ENCODE measurements at places on chromosomes 13 and 19. TPM values are rescaled to one million over a fixed set of nuclear protein-coding genes. Genes with fewer than 3 reads are reported as not detected.

DNA sequence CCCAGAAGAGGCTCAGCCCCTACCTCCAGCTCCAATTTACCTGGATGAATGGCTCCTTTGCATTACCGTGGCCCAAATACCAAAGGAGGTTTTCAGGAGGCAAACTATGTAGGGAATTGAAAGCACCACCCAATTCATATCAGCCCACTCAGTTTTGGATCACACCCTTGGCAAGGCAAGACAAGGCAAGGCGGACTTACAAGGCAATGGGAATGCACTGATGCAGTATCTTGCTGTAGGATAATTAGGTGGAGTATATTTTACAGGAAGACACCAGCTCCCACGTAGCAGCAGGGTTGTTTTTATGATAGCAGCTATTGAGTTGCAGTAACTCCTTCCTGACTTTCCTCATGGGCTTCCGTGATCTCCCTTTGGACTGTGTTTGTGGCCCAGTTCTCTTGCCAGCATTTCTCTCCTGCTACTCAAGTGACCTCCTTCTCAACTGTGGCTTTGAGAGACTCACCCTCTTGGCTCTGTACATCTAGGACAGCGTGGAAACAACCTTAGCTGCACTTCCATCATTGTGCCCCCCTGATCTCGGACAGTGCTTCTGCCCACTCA, 935.9 kb downstream of the EFNB2 start:
- peak; percentile 65 for DNase-seq

- DNase-seq, result peak; percentile 29
Measured at GRCh38 chr19:31351056-31351854, 2.0 kb upstream of the TSHZ3 start.

DNA sequence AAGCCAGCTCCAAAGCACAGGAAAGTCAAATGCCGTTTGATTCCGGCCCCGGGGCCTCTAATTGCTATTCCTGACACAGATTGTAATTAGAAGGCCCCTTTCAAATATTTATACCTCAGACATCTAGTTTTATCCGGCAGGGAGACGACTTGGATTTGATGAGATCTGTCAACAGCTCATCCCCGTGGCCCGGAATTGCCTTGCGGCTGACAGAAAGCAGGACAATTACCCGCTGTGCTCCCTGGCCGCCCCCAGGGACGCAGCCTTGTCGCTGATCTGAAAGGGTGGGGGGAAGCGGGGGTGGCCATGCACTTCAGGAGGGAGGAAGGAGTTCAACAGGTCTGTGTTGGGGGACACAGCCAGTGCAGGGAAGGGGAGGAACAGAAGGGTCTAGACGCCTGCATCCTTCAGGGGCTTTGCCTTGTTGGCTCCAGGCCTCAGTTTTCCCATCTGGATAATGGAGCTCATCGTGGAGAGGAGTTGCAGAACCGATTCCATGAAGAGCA, 1.8 kb upstream of the SHD start:
- DNase-seq, result no peak

- no peak for DNase-seq
Measured at GRCh38 chr13:96991072-96991471, 3.2 kb downstream of the OXGR1 start.

GRCh38 chr19:14614099-14614412, 31.2 kb downstream of the CLEC17A start:
- no peak for DNase-seq

GRCh38 chr13:28574617-28575142, 79.8 kb upstream of the FLT1 start:
- DNase-seq, result peak; percentile 98

- DNase-seq, result peak; percentile 89
Measured at GRCh38 chr13:110390567-110390966, 83.5 kb downstream of the COL4A2 start.

- peak; percentile 67 for DNase-seq
Measured at GRCh38 chr19:44807652-44808462, 1.0 kb upstream of the BCAM start.

DNA sequence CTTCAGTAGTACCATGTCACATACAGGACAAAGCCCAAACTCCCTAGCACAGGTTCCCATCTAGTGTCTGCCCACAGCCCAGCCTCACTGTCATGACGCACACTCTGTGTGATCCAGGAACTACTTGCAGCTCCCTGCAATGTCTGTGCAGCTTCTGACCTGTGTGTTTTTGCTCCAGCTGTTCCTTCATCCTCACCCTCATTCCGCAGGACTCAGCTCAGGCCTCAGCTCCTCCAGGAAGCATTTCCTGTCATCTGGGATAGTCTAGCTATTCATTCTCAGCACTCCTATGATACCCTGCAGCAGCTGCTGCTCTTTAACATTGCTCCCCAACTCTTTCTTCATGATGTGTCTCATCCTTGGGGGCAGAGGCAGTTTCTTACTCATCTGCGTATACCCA, 56.1 kb downstream of the ENOX1 start:
- DNase-seq, result no peak

- no peak for DNase-seq
Measured at GRCh38 chr13:80469853-80470381, 129.0 kb upstream of the SPRY2 start.

GRCh38 chr13:94661406-94661805, 50.9 kb downstream of the SOX21 start:
- no peak for DNase-seq

- DNase-seq, result no peak
Measured at GRCh38 chr19:10876459-10877240, 5.3 kb downstream of the CARM1 start.

DNA sequence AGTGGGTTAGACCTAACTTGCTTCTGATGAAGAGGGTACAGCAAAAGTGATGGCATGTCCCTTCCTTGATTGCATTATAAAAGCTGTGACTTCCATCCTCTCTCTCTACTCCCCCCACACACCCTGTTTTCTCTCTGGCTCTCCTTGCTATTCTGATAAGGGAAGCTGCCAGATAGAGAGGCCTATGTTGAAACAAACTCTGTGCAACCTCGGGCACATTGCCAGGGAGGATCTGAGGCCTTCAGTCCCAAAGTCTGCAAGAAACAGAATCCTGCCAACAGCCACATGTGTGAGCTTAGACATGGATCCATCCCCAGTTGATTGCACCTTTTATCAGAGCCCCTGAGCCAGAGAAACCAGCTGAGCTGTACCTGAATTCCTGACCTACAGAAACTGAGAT, 44.8 kb upstream of the ARGLU1 start:
- no peak for DNase-seq

DNA sequence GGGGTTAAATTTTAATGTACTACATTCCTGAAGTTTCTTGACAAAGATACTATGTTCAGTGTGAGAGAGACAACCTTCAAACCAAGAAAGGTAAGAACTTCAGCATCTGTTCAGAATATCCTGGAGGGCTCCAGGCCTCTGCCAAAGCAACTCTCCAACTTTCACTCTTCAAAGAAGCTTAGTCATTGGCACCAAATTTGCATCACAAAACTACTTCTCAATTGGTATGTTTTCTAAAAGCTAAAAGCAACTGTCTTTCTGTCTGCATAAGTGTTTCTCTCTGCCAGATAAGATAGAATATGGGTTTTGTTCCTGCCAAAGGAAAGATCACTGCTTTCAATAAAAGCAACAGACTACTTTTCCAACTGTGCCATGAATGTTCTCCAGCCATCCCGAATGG, 187.4 kb downstream of the SUCLA2 start:
- no peak for DNase-seq

DNA sequence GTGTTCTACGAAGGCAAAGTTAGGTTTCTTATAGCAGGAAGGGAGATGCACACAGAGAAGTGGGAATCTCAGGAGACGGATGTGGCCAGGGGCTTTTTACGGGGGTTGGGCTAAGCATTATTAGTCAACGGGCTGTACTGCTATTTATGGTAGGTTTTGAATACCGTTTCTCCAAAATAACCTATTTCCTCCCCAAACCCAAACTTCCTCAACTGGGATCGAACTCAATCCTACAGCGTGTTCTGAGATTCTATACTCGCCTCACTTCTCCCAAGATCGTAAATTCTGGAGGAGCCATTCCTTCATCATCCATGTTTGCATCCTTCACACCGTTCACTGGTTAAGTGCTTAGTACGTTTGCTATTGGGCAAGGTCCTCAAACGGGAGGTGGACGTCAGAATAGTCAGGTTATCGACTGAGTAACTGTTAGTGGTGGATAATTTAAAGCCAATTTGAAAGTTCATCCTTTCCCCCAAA, 1.2 kb upstream of the TRIM13 start:
- no peak for DNase-seq

DNA sequence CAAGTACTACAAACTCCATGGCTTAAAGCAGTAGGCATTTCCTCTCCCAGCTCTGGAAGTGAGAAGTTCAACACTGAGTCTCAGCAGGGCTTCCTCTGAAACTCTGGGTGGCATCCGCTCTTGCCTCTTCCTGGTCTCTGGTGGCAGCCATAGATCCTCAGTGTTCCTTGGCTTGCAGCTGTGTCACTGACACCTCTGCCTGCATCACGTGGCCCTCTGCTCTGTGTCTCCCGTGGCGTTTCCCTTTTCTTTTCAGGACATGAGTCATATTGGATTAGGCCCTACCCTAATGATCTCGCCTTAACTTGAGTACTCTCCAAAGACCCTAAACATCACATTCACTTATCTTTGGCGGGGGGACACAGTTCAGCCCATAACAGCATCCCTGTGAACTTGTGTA, 466.7 kb downstream of the MYO16 start:
- DNase-seq, result peak; percentile 21

GRCh38 chr19:34184880-34185491, 12.7 kb downstream of the LSM14A start:
- DNase-seq, result no peak

DNA sequence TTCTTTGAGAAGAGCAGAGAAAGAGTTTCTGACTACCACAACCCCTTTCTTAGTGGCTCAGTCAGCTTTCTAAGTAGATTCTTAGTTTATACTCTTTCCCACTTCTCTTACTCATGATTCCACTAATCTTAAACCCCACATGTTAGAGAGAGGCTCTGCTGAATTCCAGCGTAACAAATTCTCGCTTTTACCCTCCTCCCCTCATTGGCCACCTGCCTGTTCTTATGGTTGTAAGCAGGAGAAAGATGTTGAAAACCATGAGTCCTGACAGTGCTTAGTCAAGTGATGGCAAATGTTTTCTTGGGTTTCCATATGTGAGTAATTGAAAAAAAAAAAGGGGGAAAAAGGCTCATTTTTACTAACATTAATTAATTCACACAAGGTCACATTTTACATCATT, 125.9 kb downstream of the ZDHHC20 start:
- DNase-seq, result no peak

DNA sequence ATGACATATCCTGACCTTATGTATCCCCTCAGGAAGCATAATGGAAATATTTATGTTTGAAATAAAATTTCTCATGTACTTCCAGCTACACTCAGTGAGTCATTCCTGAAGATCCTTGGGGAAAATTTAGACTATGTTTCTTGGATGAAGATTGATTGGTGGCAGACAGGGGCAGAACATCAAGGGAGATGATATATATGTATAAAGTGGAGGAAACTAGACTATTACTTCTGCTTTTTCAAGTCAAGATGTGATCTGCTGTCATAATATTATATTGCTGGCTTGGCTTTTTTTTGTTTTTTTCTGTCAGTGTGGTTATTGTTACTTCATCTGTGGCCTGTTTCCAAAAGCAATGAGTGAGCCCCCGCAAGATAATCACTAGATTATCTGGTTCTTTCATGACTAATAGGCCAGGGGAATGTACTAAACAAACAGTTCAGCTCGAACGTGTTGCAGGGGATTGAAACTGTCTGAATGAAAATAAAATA, 87.2 kb upstream of the TNFSF11 start:
- peak; percentile 76 for DNase-seq

DNA sequence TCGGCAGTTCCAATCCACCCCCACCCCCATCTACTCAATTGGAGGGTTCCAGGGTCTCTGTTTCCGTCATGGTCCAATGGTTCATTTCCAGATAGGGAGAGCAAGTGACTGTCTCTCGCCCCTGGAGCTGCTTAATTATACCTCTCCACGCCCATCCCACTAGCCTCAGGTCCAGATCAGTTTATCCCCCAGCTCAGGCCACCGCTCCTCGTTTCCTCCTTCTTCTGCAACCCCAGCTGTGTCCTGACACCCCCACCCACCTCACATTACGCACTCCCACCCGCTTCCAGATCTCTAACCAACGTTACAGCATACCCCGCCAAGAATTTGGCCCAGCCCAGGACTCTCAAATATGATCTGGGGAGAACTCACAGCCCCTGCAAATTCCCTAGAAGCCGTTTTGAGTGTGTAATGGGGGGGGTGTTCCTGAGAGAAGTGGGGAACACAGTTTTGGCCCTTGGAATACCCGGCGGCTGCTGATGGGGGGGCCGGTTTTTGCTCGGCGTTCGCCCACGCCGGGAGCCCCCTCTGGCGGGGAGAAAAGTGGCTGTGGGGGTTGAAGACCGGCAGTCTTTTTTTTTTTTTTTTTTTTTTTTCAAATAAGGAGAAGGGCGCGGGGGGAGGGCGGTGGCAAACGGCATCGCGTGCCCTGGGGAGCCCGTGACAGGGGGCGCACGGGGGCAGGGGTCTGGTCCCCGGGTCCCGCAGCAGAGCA, 1.7 kb upstream of the PDE4A start:
- no peak for DNase-seq

DNA sequence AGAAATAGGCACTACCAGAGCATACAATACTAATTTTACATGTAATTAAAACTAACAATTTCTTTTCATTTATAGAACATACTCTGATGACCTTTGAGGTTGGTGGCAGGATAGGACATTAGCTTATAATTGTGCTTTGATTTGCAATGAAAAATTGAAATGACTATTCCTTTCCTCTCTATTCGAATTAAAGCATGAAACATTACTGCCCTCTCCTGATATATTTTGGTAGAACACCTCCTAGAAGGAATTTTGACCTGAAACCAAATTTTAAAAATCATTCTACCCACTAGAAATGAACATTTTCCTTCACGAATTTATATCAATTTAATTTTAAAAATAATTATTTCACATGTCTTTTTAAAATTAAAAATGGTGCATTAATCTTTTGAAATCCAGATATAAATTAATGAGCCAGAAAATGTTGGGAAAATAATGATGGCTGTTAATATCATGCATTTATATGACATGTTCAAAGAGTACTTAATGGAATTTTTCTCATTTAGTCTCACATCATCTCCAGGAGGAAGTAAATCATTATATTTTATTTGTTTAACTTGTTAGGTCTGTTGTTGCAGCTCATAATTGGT, 556.3 kb upstream of the ARGLU1 start:
- DNase-seq, result no peak

- DNase-seq, result peak; percentile 87
Measured at GRCh38 chr19:5345895-5346386, 5.3 kb upstream of the PTPRS start.

DNA sequence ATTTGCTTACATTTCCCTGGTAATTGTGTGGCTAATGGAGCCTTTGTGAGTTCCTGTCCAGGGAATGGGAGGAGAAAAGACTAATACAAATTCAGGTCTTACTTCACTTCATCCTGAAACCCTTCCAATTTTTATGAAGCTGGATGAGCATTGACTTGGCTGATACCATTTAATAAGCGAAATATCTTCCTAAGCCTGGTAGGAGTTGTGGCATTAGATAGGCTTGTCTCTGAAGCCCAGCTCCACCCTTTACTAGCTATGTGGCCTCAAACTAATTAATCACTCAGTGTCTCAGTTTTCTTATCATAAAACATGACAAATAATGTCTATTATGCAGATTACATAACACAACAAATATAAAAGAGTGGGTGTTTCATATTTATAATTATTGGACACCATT, 106.3 kb downstream of the FGF9 start:
- no peak for DNase-seq

Gene TSHZ3
- 0.64 TPM for total RNA-seq

Gene CEACAM19
- 1.2 TPM for total RNA-seq

Gene ELL
- total RNA-seq, result 7.5 TPM

Gene GRIK5
- total RNA-seq, result 0.07 TPM

Gene ZBTB32
- total RNA-seq, result not detected

Gene ICAM5
- 6.1 TPM for total RNA-seq

Gene KL
- total RNA-seq, result not detected

Gene CLEC11A
- total RNA-seq, result 10.0 TPM

All from M059J (cell line).